ENCODE measurements at places on chromosomes 16 and 17.

GRCh38 chr17:58813712-58814111 lies 58.1 kb downstream of the PPM1E start:
- DNase-seq = no peak

DNA sequence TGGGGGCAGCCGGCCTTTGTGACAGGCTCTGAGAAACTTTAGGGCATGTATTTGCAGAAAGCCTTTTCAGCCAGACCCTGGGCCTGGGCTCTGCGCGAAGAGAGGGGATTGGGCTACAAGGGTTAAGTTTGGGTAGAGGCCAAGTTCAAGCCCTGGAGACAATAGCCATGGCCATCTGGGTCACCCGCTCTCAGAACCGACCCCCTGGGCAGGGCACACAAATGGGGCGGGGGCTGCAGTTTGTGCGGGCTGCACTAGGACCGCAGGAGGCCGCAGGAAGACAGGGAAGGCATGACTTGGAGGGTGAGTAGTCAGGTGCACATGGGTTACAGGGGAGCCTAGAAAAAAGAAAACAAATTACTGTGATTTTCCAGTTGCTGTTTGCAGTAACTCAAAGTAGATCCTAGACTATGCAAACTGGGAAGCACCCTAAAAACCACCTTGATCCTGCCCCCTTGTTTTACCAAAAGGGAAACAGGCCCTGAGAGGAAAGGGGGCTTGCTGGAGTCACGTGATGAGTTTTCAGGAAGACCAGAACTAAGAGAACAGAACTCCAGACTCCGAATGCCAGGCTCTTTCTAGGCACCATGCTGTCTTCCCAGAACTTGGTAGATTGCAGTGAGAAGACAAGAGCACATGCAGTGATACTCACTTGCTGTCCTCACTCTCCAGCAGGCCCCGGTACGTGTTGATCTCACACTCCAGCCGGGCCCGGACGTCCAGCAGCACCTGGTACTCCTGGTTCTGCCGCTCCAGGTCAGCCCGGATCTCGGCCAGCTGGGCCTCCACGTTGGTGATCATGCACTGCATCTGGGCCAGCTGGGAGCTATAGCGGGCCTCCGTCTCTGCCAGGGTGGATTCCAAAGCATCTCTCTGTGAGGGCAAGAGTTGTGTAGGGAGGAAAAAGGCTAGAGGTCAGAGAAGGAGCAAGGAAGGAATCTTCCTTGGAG lies 3.8 kb downstream of the KRT35 start:
- no peak for DNase-seq

DNA sequence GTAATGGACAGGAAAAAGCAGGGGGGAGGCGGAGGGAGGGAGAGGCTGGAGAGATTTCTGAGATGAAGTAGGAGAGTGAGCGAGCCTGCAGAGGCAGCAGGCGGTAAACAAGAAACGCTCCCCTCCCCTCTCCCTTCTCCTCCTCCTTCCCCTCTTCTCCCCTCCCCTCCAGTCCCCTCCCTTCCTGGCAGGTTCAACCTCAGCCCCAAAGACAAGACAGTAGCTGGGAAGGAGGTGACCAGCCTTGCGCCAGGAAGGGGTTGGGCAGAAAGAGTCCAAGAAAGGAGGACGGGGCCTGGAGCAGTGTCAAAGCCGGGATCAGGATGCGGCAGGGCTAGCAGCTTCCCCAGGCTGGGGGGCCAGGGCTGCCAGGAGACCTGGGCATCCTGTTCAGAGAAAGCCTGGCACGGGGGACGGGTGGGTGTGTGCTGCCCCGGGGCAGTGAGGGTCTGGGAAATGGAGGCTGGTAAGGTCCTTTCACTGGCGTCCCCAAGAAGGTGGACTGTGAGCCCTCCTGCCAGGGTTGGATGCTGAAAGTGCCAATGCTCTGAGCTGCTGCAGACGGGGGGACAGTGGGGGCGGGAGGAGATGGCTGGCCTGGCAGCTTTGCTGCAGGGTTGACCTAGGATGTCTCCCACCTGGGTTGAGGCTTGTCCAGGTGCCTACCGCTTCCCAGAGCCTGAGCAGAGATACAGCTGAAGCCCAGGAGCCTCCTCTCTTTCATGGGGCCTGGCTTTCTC lies 261.6 kb upstream of the TNRC6C start:
- peak; percentile 87 for DNase-seq

DNA sequence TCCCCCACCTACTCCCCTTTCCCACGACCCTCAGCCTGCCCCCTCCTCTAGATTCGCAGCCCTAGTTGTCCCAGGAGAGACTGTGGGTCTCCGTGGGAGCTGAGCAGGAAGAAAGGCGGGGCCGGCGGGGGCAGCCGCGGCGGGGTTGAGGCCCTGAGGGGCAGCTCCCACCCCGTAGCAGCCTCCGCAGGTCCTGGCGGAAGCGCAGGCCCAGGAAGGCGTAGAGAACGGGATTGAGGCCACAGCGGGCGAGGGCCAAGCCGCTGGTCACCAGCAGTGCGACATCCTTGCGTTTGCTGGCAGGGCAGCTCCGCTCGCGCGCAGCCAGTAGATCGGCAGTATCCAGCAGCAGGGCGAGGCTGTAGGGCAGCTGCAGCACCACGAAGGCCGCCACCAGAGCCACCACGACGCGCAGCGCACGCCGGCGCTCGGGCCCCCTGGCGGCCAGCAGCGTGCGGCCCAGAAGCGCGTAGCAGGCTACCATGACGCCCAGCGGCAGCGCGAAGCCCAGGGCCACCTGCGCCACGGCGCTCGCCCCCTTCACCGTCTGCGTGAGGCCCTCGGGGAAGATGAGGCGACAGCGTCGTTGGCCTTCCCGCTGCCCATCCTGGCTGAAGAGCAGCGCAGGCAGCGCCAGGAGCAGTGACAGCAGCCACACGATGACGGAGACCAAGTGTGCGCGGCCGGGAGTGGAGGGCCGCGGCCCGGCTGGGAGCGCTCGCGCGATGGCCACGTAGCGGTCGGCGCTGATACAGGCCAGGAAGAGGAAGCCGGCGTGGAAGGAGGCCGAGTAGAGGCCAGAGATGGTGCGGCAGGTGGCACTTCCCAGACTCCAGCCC lies 1.9 kb downstream of the CCR10 start:
- DNase-seq = peak; percentile 42

GRCh38 chr16:66858740-66859396 lies 14.7 kb downstream of the CA7 start:
- DNase-seq = no peak

DNA sequence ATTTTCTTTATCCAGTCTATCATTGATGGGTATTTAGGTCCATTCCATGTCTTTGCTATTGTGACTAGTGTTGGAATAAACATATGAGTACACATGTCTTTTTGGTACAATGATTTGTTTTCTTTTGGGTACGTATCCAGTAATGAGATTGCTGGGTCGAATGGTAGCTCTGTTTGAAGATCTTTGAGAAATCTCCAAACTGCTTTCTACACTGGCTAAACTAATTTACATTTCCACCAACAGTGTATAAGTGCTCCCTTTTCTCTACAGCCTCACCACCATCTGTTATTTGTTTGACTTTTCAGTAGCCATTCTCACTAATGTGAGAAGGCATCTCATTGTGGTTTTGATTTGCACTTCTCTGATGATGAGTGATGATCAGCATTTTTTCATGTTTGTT lies 103.7 kb downstream of the GOSR1 start:
- DNase-seq = no peak

GRCh38 chr16:3938843-3939624 lies 58.5 kb upstream of the CREBBP start:
- DNase-seq = peak; percentile 64

- no peak for DNase-seq
These were observed at the start of gene LGALS3BP for GRCh38 chr17:78979780-78980623. Gene LGALS3BP (minus strand): TSS chr17:78979923. CDS start chr17:78977191, 2,732 bp downstream.

DNA sequence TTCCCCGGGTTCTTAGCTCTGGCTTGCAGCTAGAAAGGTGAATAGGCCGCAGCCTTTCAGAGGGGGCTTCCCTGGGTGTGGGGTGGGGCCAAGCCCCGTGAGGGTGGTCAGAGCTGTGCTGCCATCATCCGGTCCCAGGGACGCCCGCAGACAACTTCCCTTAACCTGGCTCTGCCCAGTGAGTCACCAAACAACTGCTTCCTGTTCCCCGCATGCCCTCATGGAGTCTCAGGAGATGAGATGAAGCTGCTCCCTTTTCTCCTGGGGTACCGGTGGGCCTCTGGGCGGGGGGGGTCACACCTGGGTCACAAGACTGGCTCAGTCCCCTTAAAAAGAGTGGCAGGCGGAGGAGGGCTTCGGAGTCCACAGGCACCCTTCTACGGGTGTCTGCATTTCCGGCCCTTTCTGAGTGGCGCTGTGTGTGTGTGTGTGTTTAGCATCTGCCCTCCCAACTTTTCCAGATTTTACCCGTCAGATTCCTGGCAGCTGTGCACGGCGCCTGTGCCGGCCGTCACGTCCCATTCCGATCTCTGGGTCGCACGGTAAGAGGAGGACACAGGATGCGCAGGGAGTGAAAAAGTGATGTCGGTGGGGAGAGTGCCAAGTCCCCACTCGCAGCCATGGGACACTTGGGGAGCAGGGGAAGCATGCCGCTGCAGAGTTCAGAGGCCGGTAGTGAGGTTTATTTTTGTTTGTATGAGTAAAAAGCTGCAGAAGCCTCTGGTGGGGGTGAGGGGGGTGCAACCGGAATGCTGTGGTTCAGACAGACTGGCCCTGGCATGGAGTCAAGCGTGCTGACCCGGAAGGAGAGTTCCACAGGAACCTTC lies 16.8 kb downstream of the HIC1 start:
- no peak for DNase-seq

DNA sequence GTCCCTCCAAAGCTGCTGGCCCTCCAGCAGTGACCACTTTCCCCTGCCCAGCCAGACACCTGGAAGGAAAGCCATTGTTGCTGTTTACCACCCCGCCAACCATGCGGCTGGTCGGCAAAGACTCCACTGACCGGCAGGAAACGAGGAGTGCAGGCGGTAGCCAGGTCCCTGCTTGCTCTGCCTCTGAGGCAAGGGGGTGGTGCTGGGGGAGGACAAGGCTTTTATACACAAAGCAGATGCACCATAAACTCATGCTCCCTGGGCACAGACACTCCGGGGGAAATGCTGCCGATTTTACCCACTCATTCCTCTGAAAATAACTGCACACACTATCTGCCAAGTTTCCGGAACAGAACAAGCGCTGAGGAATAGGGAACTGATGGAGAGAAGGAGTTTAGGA lies 62.8 kb upstream of the GRIN2A start:
- no peak for DNase-seq

DNA sequence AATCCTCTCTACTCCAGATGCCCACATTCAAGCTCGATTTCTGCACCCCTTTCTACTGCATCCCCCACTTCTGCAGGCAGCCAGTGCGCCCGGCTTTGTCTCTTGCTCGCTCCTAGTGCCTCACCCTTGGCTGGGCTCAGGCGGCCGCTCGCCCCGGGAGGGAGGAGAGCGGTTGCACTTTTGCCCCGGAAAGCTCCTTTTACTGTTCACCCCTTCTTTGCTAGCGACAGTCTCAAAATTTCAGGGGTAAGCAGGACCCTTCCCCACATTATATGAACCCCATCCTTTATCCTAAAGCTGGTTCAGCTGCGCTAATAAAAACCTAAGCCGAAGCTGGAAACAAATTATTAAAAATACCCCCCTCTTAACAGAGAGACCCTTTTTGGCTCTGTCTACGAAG lies 1.0 kb downstream of the HOXB5 start:
- no peak for DNase-seq

DNA sequence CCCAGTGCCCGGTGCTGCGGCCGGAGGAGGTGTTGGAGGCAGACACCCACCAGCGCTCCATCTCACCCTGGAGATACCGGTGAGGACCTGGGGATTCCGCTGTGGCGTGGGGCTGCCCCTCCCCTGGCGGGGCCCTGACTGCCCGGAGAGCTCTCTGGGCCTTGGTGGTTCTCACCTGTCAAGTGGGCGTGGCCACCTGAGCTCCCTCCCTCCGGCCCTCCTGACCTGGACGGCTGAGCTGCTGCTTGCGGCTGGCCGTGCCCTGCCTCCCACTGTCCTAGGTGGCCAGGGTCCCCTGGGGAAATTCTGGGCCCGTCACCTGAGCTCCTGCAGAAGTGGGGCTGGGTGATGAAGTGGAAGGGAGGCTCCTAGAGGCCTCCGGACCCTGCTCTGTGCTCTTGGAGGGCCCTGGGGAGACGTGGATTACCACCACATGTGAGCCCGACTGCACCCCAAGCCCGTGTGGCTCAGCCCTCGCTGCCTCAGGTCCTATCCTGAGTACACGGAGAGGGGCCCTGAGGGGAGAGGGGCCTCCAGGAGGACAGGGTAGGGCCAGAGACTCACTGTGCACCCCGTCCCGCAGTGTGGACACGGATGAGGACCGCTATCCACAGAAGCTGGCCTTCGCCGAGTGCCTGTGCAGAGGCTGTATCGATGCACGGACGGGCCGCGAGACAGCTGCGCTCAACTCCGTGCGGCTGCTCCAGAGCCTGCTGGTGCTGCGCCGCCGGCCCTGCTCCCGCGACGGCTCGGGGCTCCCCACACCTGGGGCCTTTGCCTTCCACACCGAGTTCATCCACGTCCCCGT lies 1.1 kb downstream of the IL17C start:
- DNase-seq = no peak

- DNase-seq = no peak
These were observed 339.1 kb upstream of the RBFOX1 start for GRCh38 chr16:6993544-6993943.

DNA sequence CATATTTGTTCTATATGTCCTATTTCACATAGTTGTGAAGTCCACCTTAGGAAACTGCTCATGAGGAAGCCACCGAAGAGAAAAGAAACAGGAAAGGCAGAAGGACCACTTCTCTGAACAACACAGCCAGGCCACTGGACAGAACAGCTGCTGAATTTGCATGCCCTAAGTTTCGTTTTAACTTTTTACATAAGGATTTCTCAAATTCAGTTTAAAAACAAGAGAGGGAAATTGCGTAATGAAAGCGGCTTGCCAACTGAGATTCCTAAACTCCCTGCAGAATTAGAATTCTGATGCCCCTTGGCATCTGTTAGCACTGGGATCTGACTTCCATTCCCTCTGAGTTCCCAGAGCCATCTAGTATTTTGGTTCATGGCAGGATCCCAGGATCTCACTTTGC lies 5.0 kb upstream of the CCL8 start:
- DNase-seq = no peak

DNA sequence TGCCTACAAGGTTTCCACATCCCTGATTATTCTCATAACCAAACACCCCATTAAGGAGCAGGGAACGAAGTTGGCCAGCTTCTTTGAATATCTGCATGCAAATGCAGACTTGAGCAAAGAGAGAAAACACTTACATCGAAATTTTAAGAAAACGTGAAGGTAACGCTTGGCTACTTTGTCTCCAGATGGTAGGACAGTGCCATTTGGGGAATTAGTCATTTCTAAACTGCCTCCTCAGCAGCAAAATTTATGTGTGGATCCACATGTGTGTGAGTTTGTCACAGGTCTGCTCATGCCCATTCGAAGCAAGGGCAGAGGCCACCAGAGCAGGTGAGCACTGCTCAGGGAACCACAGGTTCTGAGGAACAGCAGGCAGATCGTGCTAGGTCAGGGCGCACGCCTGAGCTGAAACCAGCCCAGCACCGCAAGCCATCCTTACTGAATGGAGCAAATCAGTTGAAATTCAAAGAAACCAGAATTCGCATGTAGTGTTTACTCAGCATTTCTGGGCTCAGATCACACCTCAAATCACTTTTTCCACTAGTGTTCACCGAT lies 80.1 kb downstream of the SOCS1 start:
- no peak for DNase-seq

Measured in WERI-Rb-1 (cell line).